ENCODE measurements at places on chromosomes 3 and 15. TPM values are rescaled to one million over a fixed set of nuclear protein-coding genes. Genes with fewer than 3 reads are reported as not detected.

The FOXL2 gene
- not detected for total RNA-seq

The PIERCE2 gene
- total RNA-seq: 3.2 TPM

The ITGB5 gene
- total RNA-seq: 210 TPM

The CLSTN2 gene
- total RNA-seq: 3.1 TPM

The POLQ gene
- total RNA-seq: 0.42 TPM

The GORASP1 gene
- total RNA-seq: 40.1 TPM

The MEIS2 gene
- 17.3 TPM for total RNA-seq

The LMAN1L gene
- total RNA-seq: 0.29 TPM
